ENCODE measurements at places on chromosomes 4 and X.

GRCh38 chr4:73406548-73406875 is 2.4 kb downstream of the ALB start:
- DNase-seq: no peak

DNA sequence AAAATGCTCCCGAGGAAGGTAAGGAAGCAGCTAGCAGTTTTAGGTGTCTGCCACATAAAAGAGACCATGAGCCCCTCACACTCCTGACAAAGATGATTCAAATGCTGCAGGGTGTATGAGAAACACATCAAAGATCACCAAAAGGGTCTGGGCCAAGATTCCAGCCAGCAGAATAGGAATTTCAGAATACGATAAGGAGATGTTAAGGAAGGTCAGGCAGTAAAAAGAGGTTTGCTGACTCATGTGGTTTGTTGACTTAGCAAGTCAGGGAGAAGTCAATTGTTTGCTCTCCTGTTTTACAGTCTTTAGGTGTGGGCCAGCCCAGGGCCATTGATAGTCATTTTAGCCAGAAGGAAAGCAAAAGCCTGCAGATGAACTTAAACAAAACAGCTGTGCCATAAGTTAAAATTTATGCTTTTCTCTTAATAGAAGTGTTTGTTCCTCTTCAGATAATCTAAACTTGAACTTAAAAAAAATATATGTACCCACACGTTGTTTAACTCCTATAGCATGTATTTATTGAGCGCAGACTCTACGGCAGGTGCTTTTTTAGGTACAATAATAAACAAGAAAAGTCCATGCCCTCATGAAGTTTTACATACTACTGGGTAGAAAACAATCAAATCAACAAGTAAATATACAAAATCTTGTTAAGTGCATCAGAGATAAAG is 115.6 kb downstream of the CAMK2D start:
- no peak for DNase-seq

GRCh38 chr4:137949746-137950145 is 292.4 kb downstream of the SLC7A11 start:
- no peak for DNase-seq

GRCh38 chrX:11929476-11929875 is 171.4 kb downstream of the MSL3 start:
- no peak for DNase-seq

GRCh38 chr4:173247321-173247720 is 78.7 kb downstream of the GALNT7 start:
- DNase-seq: no peak

DNA sequence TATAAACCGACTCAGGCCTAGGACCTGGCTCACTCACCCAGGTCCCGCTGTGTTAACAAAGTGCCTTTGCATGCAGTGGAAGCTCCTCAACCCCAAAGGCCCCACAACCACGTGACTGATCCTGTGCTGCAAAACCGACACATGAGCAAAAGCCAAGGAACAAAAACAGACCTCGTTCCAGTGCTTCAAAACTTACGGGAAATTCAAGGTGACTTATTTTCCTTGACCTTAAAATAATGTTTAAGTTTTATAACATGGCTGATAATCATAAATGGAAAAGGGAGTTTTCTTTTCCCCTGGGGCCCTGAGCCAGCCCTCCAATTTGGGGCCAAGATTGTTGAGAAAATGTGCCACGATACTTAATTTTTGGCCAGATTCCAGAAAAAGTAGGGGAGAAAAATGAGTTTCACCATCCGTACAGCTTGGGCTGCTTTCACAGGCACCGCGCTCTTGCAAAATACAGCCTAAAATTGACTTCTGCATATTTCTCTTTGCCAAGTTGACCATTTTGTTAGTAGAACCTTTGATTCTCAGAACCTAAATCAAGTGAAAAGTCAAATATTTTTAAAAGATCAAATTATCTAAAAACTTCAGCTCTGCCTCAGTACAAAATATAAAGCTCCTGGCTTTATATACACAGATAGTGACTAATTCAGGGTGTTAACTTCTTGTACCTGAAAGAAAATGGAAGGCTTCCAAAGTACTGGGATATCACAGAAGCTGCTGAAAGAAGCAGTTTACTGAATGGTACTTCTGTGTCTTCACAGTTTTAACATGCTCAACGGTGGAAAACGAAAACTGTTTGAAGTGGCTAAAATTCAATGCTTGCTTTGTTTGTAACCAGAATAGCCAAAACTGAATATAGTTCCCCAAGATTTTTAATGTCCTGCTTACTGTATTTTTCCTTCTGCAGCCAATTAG is 93.8 kb downstream of the APBB2 start:
- no peak for DNase-seq

DNA sequence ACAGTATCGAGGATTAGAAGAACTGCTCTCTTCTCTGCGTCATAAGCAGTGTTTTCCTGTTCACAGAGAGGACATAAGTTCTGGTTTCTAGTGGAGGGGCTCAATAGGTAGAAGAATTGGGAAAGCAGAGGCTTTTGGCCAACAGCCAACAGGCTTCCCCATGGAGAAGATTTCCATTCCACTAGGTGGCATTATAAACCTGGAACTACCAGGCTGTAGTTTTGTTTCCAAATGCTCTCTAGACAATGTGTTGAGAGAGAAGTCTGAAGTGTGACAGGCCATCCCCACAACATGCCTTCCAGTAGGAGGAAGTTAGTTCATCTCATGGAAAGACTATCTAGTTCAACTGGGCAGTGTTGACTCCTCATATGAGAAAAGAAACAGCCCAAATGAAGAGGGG is 63.8 kb upstream of the ANXA10 start:
- no peak for DNase-seq

- no peak for DNase-seq
These were observed 207.7 kb downstream of the MGST2 start for GRCh38 chr4:139873111-139873860.

DNA sequence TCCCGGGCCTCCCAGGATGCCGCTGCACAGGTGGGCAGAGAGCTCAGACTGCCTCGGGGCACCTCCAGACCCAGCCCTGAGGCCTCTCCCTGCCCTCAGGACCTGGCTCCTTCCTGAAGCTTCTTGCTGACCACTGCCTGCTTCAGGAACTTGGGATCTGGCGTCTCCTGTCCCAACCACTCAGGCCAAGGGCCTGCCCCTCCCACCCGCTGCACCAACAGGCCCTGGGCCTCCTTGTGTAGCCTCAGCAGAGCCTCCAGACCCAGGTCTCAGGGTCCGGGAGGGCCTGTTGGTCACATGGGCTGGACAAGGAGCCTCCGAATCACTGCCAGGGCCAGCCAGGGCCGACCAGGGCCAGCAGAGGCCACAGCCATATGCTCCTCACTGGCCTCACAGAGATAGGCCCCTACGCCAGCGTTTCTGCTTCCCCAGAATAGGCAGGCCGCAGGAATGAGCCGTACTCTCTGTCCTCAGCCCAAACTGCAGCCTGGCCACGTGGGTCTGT is 2.8 kb downstream of the MXD4 start:
- DNase-seq: peak; percentile 12

GRCh38 chrX:38654302-38654701 is 93.0 kb downstream of the TSPAN7 start:
- no peak for DNase-seq

- DNase-seq: no peak
These were observed 36.6 kb downstream of the MAP7D3 start for GRCh38 chrX:136214551-136214950.

DNA sequence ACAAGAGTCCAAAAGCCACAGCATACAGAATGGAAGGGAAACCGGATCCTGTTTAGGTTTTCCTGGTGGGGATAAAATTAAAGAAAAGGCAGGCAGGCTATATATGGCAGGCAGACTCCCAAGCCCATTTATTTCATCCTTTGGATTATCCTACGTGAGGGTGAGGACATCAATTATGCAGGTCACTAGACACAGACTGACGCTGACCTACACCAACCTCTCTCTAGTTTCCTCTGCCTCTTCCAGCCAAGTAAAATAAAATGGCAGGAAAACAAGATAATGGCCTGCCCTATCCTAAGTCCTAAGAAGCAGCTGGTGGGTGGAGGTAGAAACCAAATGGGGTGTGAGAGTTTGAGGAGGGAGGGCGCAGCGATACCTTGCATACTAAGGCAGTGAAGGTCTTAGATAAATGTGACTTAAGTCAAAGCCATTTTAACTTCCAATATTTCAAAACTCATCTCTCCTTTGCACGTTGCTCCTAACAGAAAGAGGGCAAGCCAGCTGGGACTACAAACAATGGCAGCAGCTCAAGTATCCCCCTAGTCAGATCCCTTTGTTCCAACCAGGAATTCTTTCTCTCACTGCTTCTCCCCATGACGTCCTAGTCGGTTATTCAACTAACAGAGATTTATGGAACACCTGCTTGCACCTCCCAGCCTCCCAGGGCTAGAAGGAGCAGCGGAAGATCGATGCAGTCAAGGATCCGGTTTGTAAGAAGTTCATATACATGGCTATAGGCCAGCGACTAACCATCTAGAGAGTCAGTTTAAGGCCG is 72.8 kb downstream of the IRF2 start:
- no peak for DNase-seq

DNA sequence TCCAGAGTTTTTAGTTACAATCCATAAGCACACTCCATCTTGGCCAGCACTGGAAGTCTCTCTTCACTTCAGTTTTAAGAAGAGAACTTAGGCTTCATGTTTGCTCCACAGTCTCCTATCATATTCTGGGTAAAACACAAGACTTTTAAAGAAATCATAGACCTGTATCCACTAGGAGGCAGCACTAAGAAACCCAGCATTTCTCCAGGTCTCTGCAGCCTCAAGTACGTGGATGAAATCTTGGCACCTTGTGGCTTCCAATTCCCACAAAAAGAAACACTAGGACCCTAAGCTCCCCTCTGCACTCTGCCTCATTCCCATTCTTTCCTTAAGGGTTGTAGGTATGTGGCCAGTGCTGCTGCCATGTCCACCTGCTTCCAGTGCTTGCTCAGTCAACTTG is 367.3 kb upstream of the CASK start:
- DNase-seq: no peak

DNA sequence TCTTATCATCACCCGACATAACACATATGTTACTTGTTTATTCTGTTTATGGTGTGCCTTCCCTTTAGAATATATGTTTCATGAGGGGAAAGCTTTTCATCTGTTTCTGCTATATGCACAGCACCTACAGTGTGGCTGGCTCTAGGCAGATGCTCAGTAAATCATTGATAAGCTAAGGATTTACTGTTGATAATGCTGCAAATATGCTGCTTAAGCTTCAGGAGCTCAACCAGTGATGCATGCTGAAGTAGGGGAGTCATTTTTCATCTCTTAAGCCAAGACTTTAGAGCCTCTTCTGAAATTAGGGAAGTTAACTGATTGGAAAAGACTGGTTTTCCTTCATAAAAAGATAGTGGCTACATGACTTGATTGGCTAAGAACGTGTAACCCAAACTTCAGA is 16.4 kb downstream of the FAT4 start:
- DNase-seq: no peak

DNA sequence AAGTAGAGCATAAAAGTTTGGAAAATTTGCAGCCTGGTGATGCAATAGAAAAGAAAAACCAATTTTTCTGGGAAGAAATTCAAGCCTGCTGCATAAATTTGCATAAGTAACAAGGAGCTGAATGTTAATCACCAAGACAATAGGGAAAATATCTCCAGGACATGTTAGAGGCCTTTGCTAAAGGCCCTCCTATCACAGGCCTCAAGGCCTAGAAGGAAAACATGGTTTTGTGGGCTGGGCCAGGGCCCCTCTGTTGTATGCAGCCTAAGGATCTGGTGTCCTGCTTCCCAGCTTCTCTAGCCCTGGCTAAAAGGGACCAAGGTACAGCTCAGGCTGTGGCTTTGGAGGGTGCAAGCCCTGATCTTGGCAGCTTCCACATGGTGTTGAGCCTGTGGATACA is 6.2 kb upstream of the RTL3 start:
- DNase-seq: no peak

- no peak for DNase-seq
These were observed 186.4 kb downstream of the DCLK2 start for GRCh38 chr4:150264595-150265161.

DNA sequence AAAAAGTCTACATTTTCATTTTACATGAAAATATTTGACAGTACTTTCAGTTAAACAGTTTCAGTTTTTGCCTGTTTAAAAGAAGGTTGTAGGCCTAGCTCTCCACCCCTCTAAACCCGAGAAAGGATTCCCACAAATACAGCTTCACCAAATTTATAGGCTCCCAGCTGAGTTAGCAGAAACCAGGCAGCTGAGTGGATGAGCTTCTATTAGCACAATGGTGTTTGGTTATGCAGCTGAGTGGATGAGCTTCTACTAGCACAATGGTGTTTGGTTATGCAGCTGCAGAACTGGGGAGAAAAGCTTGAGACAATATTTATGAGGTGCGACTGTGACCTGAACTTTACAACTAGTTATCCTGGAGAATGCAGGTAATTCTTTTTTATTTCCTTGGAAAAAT is 36.6 kb upstream of the PAQR3 start:
- no peak for DNase-seq

DNA sequence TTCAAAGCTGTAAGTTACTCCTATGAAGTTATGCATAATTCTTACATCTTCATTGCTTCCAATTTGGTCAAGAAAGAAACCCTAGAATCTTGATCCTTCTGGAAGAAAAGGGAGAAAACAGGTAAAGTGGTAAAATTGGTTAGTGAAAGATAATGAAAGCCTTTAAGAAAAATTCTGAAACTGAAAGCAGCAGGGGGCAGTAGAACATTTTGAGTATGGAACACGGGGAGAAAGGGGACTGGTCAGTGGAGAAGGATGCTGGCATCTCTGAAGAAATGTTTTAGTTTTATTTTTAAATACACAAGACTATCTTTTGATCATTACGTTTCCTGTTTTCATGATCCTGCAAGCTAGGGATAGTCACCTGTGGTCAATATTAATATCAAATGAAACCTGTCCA is 54.3 kb downstream of the SLIT2 start:
- DNase-seq: no peak

- DNase-seq: no peak
These were observed 459.7 kb downstream of the MID1IP1 start for GRCh38 chrX:39260965-39261364.

GRCh38 chr4:109614466-109614865 is 54.4 kb downstream of the MCUB start:
- DNase-seq: no peak

DNA sequence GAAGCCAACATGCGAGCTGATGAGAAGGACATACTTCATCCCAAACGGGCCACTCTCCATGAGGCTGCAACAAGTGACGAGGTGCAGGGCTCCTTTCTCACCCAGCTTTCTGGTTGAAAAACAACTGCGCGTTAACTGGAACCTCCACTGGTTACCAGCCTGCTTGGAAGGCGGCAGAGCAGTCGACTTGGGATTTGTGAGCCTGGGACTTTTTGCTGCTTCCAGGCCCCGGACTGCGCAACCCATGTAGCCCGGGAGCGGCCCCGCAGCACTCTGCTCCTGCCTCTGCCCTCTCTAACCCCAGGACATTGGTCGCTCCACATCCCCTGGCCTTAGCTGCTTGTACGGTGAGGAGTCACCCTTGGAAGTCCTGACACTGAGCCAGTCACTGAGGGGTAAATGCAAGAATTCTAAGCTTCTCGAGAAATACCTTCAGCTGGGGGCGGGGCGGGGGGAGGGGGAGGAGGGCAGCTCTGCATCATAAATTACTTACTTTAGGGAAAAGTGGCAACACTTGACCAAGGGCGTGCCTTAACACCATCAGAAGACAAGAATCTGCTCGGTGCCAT is 72.7 kb downstream of the MTMR1 start:
- no peak for DNase-seq

GRCh38 chr4:56764775-56765174 is 56.7 kb downstream of the SPINK2 start:
- no peak for DNase-seq

Measured in activated CD8-positive, alpha-beta memory T cell treated with anti-CD3 and anti-CD28 coated beads, Interleukin-2, amount 50 U/mL, for 4 hours (primary cell).